ENCODE measurements at places on chromosomes 5 and 9. TPM values are rescaled to one million over a fixed set of nuclear protein-coding genes. Genes with fewer than 3 reads are reported as not detected.

DNA sequence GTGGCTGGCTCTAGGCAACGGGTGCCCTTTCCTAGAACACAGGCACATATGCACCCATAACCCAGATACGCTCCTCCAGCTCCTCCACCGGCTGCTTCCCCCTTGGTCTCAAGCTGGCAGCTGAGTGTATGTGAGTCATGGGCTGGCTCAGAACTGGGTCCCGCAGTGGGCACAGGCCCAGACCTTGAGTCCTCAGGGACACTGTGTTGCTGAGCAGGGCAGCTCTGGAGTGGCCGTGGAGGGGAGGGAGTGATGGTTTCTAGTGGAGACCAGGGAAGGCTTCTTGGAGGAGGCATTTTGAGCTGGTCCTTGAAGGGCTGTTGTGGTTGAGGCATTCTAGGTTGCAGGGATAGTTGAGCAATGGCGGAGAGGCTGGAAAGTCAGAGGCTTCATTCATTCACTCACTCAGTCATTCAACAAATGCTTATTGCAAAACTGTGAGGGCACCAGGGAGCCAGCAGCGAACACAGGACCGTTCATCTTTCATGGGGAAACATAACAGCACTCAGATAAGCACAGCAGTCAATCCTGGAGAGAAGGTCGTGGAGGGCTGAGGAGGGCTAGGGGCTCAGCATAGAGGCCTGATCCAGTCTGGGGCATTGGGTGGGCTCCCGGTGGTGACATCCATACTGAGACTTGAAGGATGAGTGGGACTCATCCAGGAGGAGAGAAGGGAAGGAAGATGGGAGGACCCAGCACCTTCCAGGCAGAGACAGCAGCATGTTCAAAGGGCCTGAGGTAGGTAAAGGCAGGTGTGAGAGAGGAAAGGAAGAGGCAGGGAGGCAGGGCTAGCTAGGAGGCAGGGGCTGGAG, 2.4 kb downstream of the BBLN start:
- DNase-seq, result no peak
- H3K4me3 ChIP-seq, result no peak overlapping the region
- H3K27ac ChIP-seq, result no peak overlapping the region

DNA sequence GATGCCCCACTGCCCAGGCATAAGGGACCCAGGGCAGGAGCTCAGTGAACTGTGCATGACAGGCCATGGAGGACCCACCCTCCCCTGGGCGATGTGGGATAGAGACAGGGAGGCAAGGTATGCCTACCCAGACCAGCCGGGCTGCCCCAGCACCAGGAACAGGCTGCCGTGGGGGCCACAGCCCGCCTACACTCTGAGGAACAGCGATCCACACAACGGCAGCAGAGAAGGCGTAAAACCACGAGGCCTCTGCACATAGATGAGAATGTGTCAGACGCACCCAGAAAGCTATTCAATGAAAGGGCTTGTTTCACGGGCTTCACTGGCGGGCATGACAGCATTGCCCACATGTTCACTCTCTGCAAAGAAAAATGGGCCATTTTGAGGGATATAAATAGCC, 49.5 kb downstream of the SEMA4D start:
- H3K36me3 ChIP-seq, result no peaks in the 10 kb centered on the region
- no peaks in the 10 kb centered on the region for H3K27me3 ChIP-seq
- H3K4me3 ChIP-seq, result no peak overlapping the region
- H3K27ac ChIP-seq, result no peak overlapping the region
- H3K4me1 ChIP-seq, result no peaks in the 10 kb centered on the region

GRCh38 chr5:115656404-115656803, 30.6 kb upstream of the TMED7 start:
- H3K36me3 ChIP-seq, result no peaks in the 10 kb centered on the region
- no peak for DNase-seq
- no peaks in the 10 kb centered on the region for H3K27me3 ChIP-seq
- H3K4me1 ChIP-seq, result peaks cover 14% of the 10 kb centered on the region

The SLC6A18 gene
- not detected for total RNA-seq

Data from astrocyte (in vitro differentiated cells and primary cell).